ENCODE measurements at places on chromosomes 1 and 21.

- no peak for DNase-seq
Measured at GRCh38 chr1:227317011-227317451, 1.3 kb downstream of the CDC42BPA start.

DNA sequence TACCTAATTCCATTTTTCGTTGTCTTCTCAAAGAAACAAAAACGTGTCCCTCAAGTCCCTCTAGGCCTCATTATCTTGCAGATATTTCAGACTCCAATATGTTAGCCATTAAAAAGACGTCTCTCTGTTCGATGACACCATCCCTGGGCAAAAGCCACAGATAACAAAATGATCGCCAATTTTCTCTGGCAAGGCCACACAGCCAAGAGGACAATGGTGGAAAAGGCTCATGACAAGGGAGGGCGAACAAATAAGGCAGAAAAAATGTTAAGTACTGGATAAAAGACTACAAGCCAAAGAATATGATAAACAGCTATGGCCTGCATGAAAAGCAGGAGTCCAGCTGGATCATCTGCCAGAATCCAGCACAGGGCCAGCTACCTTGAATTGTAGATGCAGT lies 82.9 kb downstream of the TBX15 start:
- no peak for DNase-seq

GRCh38 chr1:197156692-197157091 lies 10.2 kb upstream of the ASPM start:
- no peak for DNase-seq

DNA sequence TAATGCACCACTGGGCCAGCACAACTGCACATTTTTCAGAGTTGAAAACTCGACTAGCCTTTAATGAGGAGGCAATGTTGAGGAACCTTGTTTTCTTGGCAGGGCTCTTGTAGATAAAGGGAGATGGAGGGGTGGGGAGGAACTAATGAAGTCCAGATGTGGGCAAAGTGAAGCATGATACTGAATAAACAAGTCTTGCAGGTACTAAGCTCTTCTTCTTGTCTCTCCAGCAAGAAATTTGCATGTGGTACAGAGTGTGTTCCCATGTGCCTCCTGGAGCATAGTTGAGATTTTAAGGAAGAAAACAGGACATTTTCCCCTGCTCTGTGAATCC lies 47.0 kb downstream of the PLPP3 start:
- no peak for DNase-seq

- no peak for DNase-seq
Measured at GRCh38 chr1:30611741-30612309, 111.6 kb downstream of the MATN1 start.
